ENCODE measurements at places on chromosomes 1 and 21.

DNA sequence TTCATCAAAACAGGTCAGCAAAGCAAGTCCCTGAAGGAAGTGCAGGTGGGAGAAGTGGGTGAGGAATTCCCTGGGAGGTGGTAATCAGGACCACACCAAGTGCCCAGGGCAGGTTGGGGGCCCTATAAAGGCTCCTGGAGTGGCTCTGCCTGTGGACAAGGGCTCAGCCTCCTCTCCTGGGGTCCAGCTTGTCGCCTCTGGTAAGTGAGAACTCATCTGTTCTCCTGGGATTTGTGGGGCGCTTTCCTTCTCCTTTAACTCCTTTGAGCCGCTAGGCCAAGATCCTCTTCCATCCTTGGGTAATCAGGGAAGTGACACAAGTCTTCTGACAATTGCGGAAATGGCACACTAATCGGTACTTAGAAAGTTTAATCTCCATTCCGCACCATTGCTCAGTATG lies at the start of gene SPRR4:
TSS of gene SPRR4 (plus strand) at position 154 of the 400 bp plus-strand sequence. CDS start 1,243 bp downstream, outside the sequence.
- DNase-seq: peak; percentile 67

DNA sequence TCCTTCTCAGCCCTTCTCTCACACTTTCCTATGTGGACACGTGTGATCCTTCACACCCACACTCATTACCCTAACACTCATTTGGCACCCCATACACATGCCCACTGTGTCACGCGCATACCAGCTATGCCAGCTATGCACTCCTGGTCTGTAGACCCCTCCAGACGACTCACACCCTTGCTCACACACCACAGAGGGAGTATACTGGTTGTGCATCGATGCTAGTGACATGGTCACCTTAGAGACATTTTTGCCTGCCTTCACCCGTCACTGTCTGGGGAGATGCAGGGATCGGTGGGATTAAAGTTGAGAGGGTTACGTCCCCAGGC lies 8.3 kb upstream of the PPM1J start:
- no peak for DNase-seq

GRCh38 chr1:55943012-55943411 lies 636.4 kb downstream of the PLPP3 start:
- no peak for DNase-seq

GRCh38 chr1:23037081-23037740 lies 17.9 kb downstream of the KDM1A start:
- no peak for DNase-seq

- no peak for DNase-seq
Measured at GRCh38 chr1:164609089-164609488, 50.1 kb downstream of the PBX1 start.

GRCh38 chr1:18004278-18004677 lies 103.3 kb upstream of the IGSF21 start:
- DNase-seq: no peak

DNA sequence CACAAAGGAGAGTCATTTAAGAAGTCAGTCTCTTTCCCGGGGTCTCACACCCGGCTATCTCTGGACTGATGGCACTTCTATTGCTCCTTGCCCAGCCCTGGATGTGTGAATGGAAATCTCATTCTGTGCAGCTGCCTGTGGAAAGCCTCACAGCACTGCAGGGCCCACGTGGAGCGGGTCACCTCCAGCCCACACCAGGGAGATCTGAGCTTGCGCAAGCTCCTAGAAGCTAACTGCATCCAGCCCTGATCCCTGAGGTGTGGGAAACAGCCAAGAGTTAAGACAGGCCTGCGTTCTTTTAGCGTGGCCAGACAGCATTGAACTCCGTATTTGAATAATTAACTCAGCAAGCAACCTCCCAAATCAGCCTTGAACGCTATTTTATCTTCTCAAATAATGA lies 150.5 kb downstream of the LRIG2 start:
- peak; percentile 70 for DNase-seq

Data from vagina (tissue), 2 donors.